ENCODE measurements at places on chromosomes 16 and 17.

DNA sequence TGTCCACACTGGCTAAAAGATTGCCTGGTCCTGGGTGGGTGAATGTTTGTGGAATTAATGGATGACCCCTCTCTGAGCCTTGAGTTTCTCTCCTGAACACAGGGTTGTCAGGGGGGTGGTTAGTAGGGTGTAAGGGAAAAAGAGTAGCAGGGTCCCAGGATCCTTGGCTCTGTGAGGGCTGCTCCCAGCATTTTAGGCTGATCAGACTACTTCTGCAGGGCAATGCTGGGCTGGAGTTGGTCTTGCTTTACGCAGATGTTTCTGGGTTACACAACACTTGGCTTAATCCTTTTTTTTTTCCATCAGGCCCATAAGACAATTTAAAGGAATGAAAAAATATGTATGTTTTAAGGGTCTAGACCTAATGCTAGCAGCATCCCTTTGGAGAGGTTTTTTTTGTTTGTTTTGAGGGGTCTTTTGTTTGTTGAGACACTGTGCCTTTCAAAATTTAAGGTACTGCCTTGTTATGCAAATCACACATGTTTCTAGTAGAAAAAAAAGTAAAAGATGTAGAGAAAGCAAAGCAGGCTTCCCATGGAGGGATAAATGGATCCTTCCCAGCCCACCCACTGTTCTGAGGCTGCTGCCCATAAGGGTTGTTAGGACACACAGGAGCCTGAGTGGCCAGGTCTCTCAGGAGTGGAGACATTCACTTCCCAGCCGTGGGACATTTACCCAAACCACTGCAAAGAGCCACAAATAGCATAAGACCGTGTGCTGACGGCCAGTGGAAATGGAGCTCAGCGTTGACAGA lies 225.6 kb upstream of the HSBP1 start:
- DNase-seq: no peak

- no peak for DNase-seq
Observed at GRCh38 chr16:88527186-88527936, 42.8 kb upstream of the ZC3H18 start.

DNA sequence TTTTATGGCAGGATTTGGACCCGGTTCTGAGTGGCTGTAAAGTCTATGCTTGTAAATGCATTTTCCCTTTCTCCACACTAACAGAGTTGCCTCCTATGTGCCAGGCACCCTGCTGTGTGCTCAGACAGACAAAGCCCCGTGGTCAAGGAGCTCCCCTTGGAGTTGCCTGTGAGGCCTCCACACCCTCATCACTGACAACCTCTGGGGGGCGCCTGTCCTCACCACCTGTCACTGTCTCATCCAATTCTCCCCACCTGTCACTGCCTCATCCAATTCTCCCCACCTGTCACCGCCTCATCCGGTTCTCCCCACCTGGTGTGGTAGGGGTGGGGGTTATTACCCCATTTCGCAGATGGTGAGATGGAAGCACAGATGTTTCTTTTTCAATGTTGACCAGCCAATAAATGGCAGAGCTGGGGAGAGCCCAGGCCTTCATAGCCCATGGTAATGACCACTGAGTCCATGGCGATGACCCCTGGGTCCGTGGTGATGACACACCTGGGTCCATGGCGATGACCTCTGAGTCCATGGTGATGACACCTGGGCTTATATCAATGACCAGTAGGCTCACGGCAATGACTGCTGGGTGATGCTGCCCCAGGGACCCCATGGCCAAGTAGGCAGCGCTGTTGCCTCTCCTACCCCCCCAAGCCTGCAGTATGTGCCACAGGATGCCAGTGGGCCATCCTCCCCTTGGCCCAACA lies 150.1 kb downstream of the IRF8 start:
- DNase-seq: no peak

GRCh38 chr16:31874366-31875111 lies 932 bp downstream of the ZNF267 start:
- no peak for DNase-seq

DNA sequence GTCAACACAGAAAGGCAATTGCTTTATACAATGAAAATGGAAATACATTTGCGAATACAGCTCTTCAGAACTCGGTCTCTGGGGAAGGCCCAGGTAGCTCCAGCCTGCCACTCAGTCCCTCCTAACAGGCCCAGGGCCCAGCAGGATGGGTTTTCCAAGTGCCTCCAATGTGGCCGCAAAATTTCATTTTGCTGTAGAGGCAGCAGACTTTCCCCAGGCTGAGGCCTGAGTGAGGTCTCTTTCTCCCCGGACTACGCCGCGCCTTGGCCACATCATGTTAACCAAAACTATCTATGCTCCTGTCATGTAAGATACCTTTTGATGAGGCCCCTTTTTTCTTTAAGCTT lies 606.0 kb upstream of the SALL1 start:
- DNase-seq: no peak

GRCh38 chr16:69250081-69250480 lies 61.1 kb upstream of the VPS4A start:
- no peak for DNase-seq

- no peak for DNase-seq
Observed at GRCh38 chr16:5078626-5079025, 7.0 kb downstream of the ALG1 start.

- no peak for DNase-seq
Observed at GRCh38 chr17:73954951-73955350, 248.5 kb upstream of the RPL38 start.

- DNase-seq: no peak
Observed at GRCh38 chr16:11308493-11309283, 27.6 kb upstream of the PRM1 start.

GRCh38 chr17:32470405-32471167 lies 16.2 kb upstream of the CDK5R1 start:
- no peak for DNase-seq

DNA sequence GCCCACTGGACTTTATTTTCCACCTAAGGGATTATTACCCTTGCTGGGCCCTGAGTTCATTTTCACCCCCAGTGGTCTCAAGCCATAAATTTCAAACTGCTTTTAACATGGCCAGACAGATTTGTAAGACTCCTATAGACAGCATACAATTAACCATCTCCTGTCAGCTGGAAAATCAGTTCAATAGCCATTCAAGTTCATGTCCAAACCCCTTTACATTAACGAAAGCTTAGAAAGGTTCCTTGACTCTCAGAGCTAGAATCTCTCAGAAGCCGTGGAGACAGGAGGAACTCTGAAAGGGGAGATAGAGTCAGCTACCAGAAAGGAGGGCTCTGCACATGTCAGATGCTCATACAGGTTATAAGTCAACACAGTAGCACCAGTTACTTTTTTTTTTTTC lies 23.3 kb downstream of the SOX9 start:
- no peak for DNase-seq

- no peak for DNase-seq
Observed at GRCh38 chr16:15966836-15967546, 17.6 kb downstream of the ABCC1 start.
